ENCODE measurements at places on chromosomes 1 and 21. TPM values are rescaled to one million over a fixed set of nuclear protein-coding genes. Genes with fewer than 3 reads are reported as not detected.
A peak's percentile ranks its signal among the peaks of the same experiment; 100 is the strongest.

Gene CD52
- not detected for total RNA-seq

DNA sequence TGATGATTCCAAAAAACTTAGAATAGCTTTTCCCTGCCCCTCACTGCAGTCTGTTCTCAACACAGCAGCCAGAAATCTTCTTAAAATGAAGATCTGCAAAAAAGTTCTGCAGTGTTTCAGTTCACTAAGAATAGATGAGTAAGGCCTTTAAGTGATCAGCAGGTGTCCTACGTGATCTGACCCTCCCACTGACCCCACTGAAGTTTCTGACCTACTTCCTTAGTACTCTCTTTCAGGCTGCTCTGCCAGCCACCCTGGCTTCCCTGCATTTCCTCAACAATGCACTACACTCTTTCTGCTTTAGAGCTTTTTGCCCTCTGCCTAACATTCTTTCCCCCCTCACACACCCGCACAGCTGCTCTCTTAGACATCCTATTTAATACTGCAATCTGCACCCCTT lies 182.5 kb downstream of the AKT3 start:
- DNase-seq, result no peak

- no peak for DNase-seq
These were observed 32.2 kb downstream of the CACHD1 start for GRCh38 chr1:64502083-64502482.

Gene ZFYVE9
- 24.7 TPM for total RNA-seq

- no peak for DNase-seq
These were observed 671.9 kb downstream of the PTPRC start for GRCh38 chr1:199310708-199311107.

Gene LORICRIN
- not detected for total RNA-seq

Gene LCE3E
- not detected for total RNA-seq

DNA sequence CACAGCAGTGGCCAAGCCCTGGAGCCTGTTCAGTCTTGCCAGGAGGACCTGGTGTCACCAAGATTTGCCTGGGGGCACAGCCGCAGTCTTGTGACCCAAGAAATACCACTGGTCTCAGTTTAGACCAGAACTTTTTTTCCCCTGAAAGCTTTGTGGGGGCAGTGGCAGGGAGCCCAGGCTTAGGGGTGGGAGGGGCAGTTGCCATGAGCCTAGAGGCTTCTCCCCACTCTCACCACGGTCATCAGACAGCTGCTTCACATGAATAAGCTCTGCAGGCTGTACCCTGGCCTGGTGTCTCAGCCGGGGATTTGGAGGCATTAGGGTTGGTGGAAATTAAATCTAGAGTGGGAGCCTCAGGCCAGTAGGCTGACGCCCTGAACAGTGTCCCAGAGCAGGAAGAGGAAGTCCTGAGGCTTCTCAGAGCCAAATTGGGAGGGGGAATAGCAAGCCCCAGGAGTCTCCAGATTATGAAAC lies 73.7 kb downstream of the SLC16A1 start:
- no peak for DNase-seq

DNA sequence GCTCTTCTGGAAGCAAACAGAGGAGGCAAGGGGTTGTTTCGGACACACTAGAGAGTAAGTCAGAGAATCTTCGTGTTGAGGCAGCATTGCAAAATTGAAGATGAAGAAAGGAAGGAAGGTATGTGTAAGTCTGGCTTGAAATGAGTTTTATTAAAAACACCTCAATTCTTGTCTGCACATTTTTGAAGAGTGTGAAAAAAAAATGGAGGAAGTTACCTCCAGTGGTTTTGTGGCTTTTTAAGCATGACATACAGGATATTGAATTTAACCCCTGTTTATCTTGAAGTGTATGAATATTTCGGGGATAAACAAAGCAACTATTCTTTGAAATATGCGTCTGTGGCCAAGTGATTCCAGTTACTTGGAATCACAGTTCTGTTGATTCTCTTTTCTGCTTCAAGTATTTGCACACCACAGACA lies 203.2 kb upstream of the SGIP1 start:
- no peak for DNase-seq

DNA sequence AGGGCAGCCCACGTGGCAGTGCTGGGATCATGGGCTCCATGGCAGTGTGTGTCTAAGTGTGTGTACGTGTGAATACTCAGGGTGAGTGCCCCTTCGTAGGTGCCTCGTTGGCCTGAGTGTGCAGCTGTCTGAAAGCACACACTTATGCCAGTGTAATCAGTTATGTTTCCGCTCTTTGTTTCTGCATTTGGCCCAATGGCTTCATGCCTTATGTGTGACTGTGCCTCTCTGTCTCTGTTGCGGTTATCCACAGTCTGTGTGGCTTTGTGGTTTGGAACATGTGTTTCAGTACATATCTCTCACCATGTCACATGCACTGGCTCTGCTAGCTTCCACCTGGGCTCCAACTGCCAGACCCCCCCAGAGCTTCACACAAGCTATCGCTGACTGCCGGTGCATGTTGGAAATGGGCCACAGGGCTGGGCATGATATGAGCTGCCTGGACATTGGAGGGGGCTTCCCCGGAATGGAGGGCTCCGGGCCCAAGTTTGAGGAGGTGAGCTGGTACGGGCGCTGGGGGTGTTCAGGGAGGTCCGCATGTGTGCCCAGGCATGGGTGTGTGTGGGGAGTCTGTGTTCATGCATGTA lies 70.3 kb upstream of the TINAGL1 start:
- peak; percentile 73 for DNase-seq

Gene PLPPR4
- 5.5 TPM for total RNA-seq

- DNase-seq, result no peak
These were observed 10.6 kb downstream of the SLC19A1 start for GRCh38 chr21:45531393-45532215.

GRCh38 chr1:45359882-45360513 lies 19.8 kb upstream of the MUTYH start:
- no peak for DNase-seq

Gene ZFP69B
- 6.7 TPM for total RNA-seq

DNA sequence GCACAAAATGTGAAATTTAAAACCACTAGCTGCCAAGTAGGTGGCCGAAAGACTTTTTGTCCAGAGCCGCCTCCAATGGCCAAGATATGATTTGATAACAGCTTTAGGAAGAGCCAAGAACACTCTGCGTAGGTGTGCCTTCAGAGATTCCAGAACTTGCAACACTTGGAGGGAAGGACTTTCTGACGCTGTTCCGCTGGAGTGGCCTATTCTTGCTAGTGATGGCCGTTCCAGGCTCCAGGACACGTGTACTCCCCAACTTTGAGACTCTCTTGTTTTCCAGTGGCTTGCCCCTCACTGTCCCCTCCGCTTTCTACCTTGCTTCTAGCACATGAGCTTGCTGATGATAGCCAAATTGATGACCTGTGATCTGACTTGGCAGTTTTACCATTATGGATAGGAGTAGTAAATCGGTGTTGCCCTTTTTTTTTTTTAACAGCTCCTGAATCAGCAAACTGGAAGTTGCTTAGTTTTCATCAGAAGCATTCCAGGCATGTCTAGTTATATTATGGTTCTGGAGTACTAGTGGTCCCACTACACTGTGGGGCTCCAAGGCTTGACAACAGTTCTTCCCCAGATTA lies 1.0 kb downstream of the PRDX6 start:
- no peak for DNase-seq

Gene DDR2
- total RNA-seq, result 173 TPM

DNA sequence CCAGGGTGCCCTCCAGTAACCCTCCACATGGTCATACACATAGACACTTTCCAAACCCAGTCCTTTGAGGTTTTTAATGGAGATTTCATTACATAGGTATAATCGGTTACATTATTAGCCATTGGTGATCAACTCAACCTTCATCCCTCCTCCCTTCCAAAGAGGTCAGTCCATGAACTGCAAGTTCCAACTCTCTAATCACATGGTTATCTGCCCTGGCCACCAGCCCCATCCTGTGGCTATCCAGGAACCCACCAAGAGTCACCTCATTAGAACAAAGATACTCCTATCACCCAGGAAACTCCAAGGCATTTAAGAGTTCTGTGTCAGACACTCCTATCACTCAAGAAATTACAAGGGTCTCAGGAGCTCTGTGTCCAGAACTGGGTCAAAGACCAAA lies 12.2 kb downstream of the ATP1A4 start:
- DNase-seq, result no peak

- DNase-seq, result no peak
These were observed 633.3 kb downstream of the PTPRC start for GRCh38 chr1:199272139-199272544.

Gene XCL1
- 0.38 TPM for total RNA-seq

GRCh38 chr1:117569856-117570255 lies 36.0 kb upstream of the TENT5C start:
- DNase-seq, result no peak

GRCh38 chr1:173330149-173330951 lies 123.2 kb upstream of the TNFSF4 start:
- DNase-seq, result no peak

Gene HMCN1
- total RNA-seq, result 91.4 TPM

Gene S100A7
- not detected for total RNA-seq

DNA sequence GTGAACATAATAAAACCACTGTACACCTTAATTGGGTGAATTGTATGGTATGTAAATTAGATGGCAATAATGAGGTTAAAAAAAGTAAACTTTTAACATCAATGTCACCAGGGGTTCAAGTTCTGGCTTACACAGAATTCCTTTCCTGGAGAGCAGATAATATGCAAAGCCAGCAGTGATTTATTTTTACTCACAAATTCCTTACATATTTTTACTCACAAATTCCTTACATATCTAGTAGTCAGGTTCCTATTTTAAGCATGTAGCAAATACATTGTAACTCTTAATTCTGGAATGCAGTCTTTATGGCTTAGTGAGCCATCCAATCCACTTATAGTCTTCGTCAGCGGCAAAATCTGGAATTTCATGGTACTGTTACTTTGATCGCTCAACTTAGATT lies 1.3 kb upstream of the UBE4B start:
- DNase-seq, result no peak

DNA sequence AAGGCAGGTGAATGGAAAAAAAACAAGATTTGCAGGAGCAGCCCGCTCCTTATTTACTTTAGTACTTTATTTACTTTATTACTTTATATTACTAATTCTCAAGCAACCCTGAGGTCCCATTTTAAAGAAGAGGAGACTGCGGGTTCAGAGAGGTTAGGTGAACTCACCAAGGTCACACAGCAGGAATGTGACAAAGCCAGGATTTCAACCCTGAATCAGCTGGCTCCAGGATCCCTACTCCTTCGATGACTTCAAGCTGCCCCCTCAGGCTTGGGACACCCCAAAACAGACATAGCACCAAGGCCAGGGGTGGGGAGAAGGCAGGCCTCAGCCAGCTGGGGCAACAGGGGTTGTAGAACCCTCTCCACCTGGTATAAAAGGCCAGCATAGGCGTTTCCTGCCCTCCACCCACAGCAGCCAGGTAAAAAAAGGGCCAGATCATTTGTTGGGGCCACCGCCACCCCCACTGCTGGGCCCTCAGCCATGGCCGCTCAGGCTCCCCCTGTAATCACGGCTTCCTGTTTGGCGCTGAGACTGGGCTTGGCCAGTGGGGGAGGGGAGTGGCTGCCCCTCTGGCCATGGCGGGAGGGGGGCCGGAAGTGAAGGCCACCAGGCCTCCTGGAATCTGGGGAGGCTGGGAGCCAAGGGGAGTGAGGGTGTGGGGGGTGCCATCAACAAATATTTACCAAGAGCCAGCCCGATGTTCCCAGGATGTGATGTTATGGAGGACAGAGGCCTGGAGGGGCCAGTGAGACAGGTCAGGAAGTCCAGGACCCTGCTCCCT lies 6.6 kb downstream of the SDC3 start:
- no peak for DNase-seq

- no peak for DNase-seq
These were observed 8.1 kb upstream of the VWA5B1 start for GRCh38 chr1:20282533-20282932.

Gene PADI4
- total RNA-seq, result not detected

Gene OPTC
- total RNA-seq, result not detected

Gene FOXD2
- 1.5 TPM for total RNA-seq

- DNase-seq, result no peak
These were observed 123.7 kb upstream of the DEPDC1 start for GRCh38 chr1:68620571-68620970.

Gene THEM5
- total RNA-seq, result not detected

DNA sequence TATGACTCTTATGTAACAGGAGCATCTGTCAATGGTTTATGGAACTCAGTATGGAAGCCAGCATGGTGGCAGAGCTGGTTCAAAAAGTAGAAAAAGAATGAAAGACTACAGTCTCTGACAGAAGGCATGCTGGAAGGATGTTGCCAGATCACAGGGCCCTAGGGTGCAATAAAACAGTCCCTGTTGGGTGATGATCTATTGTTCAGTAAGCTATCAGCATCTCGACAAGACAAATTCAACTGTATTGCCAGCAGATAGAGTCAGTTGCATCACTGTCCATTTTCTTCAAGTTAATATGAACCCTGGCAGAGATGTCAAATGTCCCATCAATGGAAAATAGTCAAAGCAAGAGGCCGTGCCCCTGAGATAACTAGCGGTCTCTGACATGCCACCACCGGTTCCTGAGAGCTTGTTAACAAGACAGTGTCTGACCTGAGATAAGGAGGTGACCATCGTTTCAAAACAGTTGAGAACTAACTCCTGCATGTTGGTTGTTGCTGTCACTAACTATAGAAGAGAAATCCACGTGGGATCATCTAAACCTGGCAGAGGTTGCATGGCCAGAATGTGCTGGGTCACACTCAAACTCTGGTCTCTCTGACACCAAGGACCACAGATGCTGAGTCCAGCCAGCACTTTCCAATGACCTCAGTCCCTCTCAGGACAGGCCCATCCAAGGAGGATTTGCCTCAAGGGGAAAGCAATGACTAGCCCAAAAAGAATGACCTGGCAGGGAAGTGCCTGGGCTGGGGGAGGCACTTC lies 125.9 kb downstream of the RIPK4 start:
- no peak for DNase-seq

Gene ALG14
- total RNA-seq, result 6.0 TPM

Gene KIF14
- 2.6 TPM for total RNA-seq

DNA sequence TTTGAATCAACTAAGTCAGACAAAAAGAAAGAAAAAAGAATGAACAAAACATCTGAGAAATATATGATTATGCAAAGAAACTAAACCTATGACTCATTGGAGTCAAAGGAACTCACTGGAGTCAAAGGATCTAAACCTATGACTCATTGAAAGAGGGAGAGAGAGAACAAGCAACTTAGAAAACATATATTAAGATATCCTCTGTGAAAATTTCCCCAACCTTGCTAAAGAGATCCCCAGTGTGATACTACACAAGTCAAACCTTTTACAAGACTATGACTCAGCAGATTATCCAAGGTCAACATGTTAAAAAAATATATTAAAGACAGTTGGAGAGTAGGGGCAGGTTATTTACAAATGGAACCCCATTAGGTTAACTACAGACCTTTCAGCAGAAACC lies 1538.3 kb downstream of the NCAM2 start:
- no peak for DNase-seq

Gene BRINP2
- not detected for total RNA-seq

Gene PDZK1IP1
- not detected for total RNA-seq

Gene RAB42
- total RNA-seq, result 0.56 TPM

DNA sequence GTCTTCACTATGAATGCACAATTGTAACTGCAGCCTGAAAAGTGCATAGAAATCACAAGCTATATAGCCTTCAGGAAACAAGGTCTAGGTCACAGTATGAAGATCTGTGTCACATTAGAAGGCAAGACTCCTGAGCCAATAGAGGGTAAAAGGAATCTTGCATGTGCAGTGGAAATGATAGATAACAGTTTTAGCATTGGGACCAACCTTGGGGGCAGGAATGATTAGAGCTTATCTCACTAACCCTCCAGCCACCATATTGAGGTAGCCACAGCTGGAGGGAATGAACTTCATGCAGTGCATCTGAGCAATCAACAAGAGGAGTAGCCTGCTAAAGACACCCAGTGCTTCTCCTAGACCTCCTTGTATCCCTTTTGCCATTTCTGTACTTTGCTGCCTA lies 390.1 kb downstream of the LTN1 start:
- DNase-seq, result no peak

GRCh38 chr1:162861101-162861500 lies at the start of gene CCDC190:
Gene CCDC190 (minus strand): TSS chr1:162861175. CDS start chr1:162859646, 1,529 bp downstream.
- DNase-seq, result no peak

Data from osteocyte (in vitro differentiated cells).